ENCODE measurements at places on chromosomes 5 and 9.

DNA sequence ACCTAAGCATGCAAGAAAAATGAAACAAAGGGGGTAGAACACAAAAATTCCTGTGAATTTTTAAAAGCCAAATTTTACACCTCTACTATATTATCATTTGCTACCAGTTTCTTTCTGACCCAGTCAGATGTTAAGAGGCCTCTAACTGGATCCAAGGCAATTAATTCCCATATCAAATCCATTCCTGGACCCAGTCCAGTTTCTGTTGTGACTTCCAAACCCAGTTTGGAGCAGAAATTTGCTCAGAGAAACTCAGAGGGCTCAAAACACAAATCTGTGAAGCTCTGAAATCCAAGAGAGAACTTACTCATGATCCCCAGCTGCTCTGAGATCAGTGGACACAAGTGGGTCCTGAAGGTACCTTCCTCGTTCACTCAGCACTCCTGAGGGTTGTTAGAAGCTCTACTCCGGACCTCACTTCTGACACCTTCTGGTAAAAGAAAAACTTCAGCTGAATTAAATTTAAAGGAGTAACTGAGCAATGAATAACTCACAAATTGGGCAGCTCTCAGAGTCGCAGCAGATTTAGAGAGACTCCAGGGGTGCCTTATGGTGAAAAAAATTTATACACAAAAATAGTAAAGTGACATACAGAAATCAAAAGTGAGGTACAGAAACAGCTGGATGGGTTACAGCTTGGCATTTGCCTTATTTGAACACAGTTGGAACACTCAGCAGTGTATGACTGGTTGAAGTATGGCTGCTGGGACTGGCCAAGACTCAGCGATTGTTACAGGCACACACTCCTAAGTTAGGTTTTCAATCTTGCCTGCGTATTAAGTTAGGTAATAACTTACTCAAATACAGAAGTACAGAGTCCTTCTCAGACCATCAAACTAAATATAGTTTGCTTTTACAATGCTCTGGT lies 32.4 kb downstream of the INSL4 start:
- no peak for DNase-seq

GRCh38 chr5:102223542-102224477 lies 72.3 kb downstream of the SLCO4C1 start:
- DNase-seq, result no peak

- DNase-seq, result no peak
Observed at GRCh38 chr9:34271265-34272006, 57.6 kb downstream of the KIF24 start.

DNA sequence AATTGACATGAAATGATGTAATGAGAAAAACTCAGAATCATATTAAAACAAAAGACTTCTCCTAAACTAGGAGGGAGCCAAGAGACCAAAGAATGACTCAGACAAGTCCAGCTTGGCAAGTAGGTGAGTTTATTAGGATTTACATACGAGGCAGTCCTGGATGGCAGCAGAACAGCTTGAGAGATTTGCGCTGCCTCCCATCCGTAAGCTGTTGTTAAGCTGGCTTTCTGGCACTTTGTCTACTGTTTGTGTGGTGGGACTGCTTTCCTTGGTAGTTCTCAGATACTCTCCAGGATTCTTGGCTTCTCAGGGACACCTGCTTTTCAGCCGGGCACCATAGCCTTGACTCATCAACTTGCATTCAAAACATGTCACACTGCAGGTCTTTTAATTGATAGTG lies 57.6 kb downstream of the COX7C start:
- no peak for DNase-seq

DNA sequence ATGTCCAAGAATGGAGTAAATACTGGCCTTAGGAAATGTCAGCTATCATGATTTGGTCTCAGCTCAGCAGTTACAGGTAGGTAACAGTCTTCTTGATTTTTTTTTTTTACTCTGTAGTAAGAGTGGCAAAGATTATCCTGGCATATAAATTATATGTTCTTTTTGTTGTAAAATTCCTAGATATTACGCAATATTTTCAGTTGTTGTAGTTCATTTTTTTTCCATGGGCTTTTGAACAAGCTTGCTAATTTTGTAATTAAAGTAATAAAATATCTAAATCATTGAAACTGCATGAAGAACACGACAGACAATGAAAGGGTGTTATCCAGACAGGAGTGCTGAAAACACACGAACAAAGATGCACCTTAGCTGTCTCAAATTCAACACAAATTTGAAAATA lies 249.4 kb downstream of the PRDM9 start:
- DNase-seq, result no peak

GRCh38 chr5:51002368-51002767 lies 335.9 kb downstream of the PARP8 start:
- DNase-seq, result no peak

DNA sequence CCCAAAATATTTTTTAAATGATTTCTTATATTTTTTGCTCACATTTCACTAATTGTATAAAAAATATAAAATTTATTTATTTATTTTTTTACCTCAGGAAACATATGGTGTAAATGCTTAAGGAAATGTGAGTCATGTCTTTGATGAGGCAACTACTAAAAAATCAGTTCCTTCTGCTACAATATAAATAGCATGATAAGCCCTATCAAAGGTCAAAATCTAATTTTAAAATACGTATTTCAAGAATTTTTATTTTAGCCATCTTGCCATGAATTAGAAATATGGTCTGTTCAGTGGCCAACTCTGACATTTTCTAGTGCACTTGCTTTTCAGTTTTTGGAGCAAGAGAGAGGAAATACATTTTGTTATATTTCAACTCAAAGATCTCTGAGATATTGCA lies 50.5 kb downstream of the PDE4D start:
- DNase-seq, result no peak

DNA sequence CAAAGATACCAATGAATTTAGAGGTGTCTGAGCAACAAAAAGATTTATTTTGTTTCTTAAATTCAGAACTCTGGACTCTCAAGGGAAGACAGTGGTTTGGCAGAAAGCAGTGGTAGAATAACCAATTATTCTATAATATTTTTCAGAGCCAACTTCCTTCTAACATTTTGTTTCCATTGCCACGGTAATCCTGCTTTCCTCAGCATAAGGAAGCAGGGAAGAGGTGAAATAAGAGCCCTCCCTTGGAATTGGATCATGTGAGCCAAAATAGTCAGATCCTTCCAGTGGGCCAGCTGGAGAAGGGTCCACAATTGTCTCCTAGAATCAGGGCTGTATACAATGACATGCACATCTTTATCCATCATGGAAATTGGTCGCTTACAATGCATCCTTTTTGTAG lies 130.0 kb upstream of the MAP1B start:
- DNase-seq, result no peak

DNA sequence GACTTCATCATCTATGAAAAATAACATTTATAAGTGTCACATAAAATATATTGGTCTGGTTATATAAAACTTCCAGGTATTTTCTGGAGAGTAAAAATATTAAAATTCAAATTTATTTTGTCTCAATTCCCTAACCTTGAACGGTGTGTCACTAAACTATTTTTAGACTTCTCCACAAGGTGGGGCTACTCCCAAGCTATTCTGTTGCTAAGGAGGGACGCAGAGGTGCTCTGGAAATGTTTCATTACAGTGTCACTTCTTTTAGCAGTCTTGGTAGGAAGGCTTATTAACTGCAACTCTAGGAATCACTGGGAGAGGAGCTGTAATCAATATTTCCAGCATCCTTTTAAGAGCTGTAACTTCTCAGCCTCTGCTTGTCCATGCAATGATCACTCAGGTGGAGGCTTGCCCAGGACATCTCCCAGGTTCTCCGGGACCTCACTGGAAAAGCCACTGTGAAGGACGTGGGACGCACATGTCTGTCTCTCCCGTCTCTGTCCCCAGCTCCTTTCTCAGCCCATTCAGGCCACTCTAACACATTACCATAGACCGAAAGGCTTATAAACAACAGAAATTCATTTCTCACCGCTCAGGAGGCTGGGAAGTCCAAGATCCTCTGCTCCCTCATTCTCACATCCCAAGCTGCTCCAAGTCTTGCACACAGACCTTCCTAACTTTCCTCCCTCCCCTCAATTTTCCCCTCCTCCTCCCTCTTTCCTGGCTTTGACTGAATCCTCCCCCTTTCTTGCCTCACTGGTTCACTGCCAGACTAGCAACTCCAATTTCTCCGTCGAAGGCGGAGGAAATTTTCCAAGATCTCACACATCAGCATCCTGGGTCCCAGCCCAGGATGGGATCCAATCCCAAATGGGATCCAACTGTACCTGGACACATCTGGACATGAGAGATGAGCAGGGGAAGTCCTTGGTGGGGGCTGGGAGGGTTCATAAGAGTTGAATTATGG lies 32.7 kb upstream of the DNAH5 start:
- no peak for DNase-seq

DNA sequence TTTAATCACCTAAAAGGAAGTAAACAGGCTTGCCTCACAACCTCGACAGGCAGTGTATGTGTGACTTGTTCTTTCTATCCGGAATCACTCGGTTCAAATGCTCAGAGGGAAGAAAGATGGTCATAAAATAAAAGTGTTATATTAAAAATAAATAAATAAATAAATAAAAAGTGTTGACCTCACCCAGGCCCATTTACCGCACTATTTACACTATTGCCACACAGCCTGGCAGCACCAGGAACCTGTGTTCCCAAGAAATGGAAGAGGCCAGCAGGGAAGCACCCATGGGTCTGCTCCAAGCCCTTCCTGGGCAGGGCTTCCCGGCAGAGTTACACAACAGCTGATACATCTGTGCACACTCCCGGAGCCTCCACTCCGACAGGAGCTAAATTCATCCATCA lies 127.9 kb downstream of the EFNA5 start:
- no peak for DNase-seq

GRCh38 chr9:30060976-30061375 lies 2323.5 kb upstream of the ACO1 start:
- no peak for DNase-seq
